ENCODE measurements at places on chromosomes 16 and 17.

GRCh38 chr17:45681706-45682105 lies 102.4 kb upstream of the CRHR1 start:
- DNase-seq, result no peak

DNA sequence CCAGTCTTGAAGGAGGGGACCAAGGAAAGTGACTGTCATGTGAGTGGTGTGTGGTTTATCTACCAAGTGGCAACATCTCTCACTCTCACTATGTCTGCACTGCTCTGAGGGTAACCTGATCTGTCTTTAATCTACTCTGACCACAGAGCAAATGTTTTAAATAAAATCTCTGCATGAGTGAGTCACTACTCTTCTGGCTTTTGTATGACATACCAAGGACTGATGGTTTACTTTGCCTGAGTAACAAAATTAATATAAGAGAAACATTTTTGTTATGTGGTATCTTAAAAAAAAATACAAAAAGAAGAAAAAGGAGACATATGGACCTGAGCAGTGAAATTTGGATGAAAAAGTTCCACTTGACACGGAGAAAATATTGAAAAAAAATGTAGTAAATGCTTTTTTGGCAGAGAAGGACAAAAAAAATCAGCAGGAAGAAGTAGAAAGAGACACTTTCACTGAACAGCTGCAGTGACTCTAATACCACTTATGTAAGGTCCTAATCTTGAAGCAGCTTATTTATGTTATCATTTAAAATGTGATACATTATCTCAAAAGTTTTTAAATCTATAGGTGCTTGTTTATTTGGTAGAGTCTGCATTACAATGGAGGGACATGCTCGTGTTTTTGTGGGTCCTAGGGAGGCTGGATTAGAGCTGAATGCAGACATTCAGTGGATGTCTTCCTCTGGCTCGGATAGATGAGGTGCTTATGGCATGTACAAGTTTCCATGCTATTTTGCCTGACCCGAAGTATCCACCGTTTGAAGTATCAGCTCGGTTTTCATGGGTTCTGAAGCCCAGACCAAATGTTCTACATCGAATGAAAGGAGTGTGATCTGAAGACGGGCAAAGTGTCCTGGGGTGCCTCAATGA lies 240.7 kb downstream of the MAP2K6 start:
- DNase-seq, result no peak

DNA sequence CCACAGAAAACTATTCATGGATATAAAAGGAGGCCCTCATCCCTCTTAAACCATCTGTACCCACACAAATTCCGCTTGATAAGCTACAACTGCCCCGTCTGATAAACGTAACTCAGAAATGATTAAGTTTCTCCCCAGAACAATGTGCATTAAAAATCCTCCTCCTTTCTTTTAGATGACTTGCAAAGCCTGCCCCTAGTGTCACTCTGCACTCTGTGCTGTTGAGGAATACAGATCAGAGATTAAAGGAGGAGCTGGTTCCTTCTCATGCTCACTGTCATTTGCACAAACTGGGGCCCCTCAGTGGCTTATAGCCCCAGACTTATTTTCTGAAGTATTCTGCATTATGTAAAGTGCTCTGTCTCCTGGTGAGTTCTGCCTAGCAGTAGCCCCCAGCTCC lies 33.3 kb downstream of the CDRT15 start:
- no peak for DNase-seq

DNA sequence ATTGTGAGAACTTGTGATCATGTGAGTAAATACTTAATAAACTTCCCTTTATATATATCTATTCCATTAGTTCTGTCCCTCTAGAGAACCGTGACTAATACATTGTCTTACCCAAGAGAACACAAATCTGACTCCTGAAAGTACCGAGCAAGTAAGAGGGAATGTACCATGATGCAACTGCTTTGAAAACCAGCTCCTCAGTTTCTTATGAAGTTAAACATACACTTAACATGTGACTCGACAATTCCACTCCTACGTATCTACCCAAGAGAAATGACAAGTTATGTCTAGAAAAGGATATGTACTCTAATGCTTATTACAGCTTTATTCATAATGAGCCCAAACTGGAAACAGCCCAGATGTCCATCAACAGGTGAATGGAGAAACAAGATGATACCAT lies 8.8 kb upstream of the GJD3 start:
- no peak for DNase-seq

GRCh38 chr16:64864232-64864809 lies 257.5 kb downstream of the CDH11 start:
- no peak for DNase-seq

- DNase-seq, result no peak
These were observed 271.5 kb downstream of the PHKB start for GRCh38 chr16:47732523-47733111.

DNA sequence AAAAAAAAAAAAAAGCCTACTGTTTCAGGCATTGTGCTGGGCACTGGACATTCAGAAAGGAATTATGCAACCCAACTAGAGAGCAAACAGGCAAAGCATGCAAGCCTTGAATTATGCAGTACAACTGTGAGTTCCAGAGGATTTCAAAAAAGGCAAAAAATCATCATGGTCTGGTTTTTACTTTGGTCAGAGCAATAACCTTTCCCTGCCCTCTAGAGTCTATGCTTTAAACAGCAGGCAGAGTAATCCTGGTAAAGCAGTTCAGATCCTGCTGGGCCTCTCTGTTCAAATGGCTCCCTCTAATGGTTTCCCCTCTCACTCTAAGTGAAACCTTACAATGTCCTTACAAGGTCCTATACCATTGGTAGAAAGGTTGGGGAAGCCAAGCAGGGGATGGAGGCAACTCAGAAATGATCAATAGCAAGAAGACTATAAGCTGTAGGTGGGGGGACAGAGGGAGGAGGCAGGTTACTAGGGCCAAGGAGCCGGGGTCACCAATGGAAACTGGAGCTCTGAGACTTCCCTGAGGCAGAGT lies 4.6 kb upstream of the TAF15 start:
- DNase-seq, result no peak

GRCh38 chr16:20359997-20360396 lies 7.5 kb upstream of the UMOD start:
- no peak for DNase-seq

- no peak for DNase-seq
These were observed 173.2 kb upstream of the FOXF1 start for GRCh38 chr16:86337138-86337537.

DNA sequence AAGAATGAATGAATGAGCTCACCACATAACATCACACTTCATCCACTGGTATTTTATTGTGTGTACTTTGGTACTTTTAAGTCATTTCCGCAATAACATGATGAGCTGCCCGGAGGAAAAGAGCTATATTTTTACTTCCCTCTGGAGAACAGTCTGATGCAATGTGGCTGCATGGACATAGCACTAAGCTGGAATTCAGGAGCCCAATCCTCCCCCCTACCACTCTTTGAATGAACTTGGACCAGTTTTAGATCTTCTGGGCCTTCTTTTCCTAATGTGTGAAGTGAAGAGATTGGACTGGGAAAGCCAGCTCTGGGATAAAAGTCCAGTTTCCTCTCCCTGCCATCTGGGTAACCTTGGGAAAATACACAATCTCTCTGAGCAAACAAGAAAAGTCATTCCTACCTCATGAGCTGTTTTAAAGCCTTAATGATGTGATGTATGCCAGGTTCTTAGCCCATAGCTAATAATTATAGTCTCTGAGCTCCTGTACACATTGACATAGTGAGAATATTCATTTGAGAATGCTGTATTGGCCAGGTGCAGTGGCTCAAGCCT lies 79.3 kb downstream of the ABCC12 start:
- no peak for DNase-seq

DNA sequence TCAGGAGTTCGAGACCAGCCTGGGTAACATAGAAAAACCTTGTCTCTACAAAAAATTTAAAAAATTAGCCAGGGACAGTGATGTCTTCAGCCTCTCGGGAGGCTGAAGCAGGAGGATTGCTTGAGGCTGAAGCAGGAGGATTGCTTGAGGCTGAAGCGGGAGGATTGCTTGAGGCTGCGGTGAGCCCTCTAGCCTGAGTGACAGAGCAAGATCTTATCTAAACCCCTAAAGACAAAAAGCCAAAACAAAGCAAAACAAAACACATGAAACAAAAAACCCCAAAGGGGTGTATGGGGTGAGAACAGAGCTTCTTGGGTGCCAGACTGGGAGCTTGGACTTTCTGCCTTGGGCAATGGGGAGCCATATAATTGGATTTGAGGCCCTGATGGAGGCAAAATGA lies 2.6 kb downstream of the SPNS3 start:
- no peak for DNase-seq

DNA sequence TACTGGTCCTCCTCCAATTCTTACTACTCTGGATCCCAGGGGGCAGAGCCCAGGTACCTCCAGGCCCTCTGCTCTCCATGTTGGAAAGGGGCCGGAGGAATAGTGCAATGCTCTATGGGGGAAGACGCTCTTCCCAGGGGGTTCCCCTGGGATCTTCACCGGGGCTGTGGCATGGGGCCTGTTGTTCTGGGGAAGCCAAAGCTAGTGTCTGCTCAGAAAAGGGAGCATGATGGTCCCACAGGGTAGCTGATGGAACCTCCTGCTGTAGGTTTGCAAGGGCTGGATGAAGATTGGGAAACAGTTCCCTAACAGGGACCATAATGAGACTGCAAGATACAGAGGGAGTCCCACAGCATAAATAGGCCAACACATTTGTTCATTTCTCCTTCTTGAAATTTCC lies 114.7 kb downstream of the IRX5 start:
- DNase-seq, result no peak

GRCh38 chr16:85445064-85445778 lies 167.9 kb upstream of the GSE1 start:
- no peak for DNase-seq

GRCh38 chr16:76162046-76162445 lies 115.2 kb upstream of the CNTNAP4 start:
- DNase-seq, result no peak

DNA sequence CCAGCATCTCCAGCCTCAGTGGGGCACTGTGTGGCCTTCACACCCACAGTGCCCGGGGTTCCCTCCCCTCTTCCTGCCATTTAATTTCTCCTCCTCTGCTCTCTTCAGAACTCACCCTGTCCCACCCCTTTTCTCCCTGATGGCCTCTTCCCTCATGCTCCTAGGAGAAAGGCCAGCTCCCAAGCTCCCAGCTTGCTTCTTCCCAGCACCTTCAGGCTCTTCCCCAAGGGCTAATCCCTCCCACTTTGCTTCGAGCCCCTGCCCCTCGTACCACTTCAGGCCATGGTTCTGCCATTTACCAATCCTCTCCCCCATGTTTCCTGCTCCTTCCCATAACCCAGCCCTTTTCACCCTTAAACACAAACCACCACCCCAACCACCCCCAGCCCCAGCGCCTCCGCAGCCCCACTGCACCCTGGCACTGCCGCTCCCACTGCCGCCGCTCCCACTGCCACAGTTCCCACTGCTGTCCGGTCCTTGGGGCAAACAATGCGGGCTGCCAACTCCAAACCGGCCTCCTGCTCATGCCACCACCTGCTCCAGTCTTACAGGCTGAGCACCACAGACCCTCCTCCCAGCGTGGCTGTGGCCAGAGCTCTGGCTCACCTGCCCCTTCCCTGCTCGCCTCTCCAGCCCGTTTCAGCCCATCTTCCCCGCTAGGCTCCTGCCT lies 28.6 kb downstream of the ADAM11 start:
- DNase-seq, result no peak

DNA sequence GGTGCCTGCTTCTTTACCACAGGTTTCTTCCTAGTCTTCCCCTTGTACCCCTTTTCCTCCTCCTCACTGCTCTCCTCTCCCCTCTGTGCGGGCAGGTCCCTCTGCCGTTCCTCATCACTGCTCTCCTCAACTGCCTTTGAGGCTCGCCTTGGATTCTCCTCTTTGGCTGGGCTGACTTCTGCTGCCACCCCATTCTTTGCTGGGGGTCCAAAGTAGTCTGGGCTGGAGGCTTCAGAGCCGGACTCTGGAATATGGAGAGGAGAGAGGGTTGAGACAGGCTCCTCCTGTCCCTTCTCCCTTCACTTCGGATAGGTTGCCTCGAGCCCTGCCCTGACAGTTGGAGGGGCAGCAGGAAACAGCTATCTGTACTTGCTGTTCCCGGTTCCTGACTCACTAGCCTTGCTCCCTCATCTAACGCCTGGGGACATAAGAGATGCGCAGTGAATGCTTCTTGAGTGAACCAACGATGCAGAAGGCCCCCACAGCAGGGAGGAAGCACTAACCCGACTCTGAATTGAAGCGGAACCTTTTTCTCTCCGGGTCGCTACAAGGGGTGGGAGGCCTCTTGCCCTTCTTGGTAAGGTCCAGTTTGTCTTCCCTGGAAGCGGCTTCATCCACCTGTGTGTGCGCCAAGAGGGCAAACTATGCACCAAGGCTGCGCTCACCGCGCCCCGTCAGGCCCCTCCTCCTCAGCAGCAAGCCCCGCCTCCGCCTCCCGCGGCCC lies 655 bp downstream of the HIRIP3 start:
- DNase-seq, result no peak

DNA sequence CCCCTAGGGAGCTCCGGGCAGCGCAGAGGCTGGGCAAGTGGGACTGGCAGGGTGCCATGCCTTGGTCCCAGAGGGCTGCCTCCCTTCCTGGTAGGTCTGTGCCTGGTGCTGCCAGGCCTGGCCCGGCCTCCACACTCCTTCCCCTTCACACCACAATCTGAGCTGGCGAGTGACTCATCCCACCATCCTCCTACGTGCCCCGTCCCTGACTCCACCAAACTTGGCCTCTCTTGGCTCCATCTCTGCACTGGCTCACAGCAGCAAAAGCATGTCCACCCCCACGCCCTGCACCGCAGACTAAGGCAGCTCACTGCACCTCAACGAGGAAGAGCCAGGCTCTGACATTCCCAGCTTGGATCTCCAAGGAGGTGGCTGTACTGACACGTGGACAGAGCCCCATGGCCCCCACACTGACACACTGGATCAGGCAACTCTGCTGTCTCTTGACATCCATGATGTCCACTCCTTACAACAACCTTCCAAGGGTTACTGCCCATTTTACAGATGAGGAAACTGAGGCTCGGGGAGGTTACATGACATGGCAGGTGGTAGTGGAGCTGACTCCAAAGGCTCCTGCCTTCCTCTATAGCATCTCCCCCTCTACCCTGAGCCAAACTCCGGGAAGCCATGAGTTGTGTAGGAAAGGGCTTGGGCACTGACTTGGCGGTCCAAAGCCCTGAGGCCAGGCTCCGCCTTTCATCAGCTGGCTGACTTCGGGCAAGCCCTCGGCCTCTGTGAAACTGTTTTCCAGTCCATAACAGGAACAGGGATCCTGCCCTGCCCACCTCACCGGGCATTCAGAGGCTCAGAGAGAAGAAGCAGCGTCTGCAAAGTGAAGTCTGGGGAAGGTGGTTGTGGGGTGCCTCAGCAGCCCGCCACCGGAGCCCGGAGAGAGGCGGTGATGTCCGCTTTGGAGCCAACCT lies 20.1 kb upstream of the KRT19 start:
- DNase-seq, result no peak

GRCh38 chr16:30889721-30890120 lies 4.2 kb downstream of the BCL7C start:
- no peak for DNase-seq

DNA sequence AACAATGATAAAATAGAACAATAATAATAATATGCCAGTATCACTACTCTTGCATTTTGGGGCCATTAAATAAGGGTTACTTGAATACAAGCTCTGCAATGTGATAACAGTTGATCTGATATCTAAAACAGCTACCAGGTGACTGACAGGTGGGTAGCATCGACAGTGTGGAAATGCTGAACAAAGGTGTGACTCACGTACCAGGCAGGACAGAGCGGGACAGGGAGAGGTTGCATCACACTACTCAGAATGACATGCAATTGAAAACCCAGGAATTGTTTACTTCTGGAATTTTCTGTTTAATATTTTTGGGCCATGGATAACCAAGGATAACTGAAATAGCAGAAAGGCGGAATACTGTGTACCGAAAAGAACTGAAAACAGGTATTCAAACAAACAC lies 15.8 kb upstream of the ZNF19 start:
- no peak for DNase-seq

Data from activated T-cell treated with anti-CD3 and anti-CD28 coated beads for 1 hour (primary cell).